ENCODE measurements at places on chromosomes 12 and 14. TPM values are rescaled to one million over a fixed set of nuclear protein-coding genes. Genes with fewer than 3 reads are reported as not detected.

The PTCSC3 gene
- polyA plus RNA-seq, result not detected

The OR6C2 gene
- polyA plus RNA-seq, result 0.02 TPM

The RHEBL1 gene
- polyA plus RNA-seq, result 0.39 TPM

The SERPINA6 gene
- 0.04 TPM for polyA plus RNA-seq

The NOS1 gene
- 0.32 TPM for polyA plus RNA-seq

Data from esophagus (tissue), 2 donors.